ENCODE measurements at places on chromosomes 12 and 14.
A peak's percentile ranks its signal among the peaks of the same experiment; 100 is the strongest.

- no peak for DNase-seq
Observed at GRCh38 chr14:85236296-85236695, 293.6 kb upstream of the FLRT2 start.

- DNase-seq = no peak
Observed at GRCh38 chr12:13177373-13177772, 19.2 kb upstream of the EMP1 start.

DNA sequence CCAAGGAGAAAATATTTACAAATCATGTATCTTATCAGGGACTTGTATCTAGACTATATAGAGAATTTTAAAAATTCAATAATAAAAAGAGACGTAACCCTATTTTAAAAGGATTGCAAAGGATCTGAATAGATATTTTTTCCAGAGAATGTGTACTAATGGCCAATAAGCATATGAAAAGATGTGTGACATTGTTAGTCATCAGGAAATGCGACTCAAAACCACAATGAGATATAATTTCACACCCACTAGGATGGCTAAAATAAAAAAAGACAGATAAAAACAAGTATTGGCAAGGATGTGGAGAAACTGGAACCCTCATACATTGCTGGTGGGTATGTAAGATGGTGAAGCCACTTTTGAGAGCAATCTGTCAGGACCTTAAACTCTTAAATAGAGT is 141.9 kb upstream of the BMP4 start:
- DNase-seq = no peak

DNA sequence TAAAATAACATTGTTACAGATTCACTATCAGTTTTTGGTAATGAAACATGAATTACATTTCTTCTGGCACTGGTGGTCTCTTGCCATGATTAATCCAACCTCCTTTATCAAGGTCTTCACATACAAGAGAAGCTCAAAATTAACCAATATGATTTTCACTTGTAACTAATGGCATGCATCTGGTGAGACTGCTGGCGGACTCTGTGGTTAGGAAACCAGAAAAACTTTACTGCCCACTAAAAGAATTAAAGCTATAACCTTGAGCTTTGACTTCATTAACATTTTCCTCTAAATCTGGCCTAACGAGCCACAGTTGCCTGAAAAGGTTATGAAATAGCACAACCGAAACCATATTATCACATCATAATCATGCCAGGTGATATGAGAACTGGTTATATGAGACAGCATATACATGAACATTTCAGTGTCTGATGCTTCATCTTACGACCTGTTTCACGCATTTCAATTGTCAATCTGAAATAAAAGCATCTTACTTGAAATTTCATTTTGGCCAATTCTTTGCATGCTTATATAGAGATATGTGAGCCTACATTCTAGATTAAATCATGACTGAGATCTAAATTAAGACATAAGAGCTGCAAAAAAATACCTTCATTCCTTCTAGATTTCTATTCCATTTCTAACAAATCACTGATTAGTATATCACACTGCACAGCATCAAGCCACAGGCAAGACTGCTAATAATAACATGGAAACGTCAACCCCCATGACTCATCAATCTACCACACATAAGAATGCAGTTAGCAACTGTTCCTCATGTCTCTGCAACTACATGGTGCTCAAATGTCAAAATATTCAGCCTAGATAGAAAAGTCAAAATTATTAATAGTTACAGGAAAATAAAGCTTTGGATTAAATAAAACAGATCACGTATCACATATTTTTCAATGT is 89.3 kb downstream of the OSBPL8 start:
- no peak for DNase-seq

- DNase-seq = peak; percentile 66
Observed at GRCh38 chr14:105944632-105945610, 418.5 kb downstream of the TMEM121 start.

GRCh38 chr12:15520083-15520482 is 197.8 kb downstream of the PTPRO start:
- DNase-seq = no peak

GRCh38 chr12:32559434-32559833 is 119.7 kb upstream of the DNM1L start:
- DNase-seq = no peak

DNA sequence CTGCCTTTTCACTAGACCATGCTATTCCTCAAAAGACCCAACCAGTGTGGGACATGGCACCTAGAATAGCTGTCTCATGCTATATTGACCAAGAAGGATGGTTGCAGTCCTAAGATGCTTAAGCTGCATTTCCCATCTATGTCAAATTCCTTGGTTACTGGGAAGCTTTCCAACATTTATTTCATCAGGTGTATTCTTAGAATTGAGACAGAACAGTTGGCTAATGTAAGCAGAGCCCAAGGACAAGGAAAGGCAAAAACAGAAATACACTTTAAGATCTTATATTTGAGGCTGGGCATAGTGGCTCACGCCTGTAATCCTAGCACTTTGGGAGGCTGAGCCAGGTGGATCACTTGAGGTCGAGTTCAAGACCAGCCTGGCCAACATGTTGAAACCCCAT is 24.7 kb downstream of the ARG2 start:
- DNase-seq = no peak

- no peak for DNase-seq
Observed at GRCh38 chr14:59711080-59711479, 134.5 kb upstream of the CCDC175 start.

GRCh38 chr12:116799955-116800354 is 61.8 kb downstream of the RNFT2 start:
- no peak for DNase-seq

- no peak for DNase-seq
Observed at GRCh38 chr12:66664076-66664475, 14.8 kb downstream of the GRIP1 start.

DNA sequence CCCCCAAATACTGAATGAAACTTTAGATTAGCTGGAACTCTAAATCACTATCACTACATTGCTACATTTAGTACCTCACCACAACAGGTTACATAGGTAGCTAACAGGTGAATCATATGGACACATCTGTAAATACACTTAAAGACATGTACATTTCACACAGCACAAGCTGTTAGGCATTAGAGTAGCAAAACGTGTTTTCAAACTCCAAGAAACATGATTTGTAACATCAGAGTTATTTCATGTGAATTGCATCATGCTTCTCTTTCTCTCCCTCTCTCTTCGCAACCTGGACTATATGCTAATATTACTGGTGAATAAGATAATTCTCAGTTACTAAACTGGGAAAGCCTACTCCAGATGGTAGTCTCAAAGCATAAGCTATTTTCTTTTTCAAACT is 4.3 kb downstream of the SEL1L start:
- no peak for DNase-seq

DNA sequence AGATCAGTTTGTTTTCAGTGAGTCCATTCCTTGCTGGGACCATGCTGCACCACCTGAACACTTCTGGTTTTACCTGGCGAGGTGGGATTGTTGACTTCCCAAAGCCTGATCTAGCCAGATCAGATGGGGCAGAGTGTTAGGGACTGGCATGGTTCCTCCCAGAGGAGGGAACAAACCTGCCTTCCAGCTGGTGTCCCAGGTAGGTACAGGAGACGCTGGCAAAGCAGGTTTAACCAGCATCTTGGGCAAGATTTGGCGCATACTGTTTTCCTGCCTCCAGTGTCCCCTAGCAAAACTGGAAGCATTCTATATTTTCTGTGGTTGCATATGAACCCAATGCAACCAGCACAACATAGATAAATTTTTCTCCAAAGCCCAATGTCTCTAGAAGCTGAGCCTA is 14.6 kb upstream of the FOS start:
- DNase-seq = no peak

DNA sequence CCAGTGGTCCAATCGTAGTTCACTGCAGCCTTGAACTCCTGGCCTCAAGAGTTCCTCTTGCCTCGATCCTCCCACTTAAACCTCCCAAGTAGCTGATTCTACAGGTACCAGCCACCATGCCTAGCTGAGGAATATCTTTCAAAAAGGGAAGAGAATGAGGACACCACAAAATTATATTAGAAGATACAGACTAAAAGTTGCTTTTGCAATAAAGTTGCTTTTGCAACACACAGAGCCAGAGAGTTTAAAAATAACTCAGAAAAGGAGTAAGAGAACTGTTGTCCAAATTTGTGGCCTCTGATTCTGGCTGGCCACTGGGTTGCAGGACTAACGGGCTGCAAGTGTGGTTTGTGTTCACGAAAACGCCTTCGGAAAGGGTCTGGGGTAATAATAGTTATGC is 19.8 kb downstream of the TMEM253 start:
- DNase-seq = no peak

DNA sequence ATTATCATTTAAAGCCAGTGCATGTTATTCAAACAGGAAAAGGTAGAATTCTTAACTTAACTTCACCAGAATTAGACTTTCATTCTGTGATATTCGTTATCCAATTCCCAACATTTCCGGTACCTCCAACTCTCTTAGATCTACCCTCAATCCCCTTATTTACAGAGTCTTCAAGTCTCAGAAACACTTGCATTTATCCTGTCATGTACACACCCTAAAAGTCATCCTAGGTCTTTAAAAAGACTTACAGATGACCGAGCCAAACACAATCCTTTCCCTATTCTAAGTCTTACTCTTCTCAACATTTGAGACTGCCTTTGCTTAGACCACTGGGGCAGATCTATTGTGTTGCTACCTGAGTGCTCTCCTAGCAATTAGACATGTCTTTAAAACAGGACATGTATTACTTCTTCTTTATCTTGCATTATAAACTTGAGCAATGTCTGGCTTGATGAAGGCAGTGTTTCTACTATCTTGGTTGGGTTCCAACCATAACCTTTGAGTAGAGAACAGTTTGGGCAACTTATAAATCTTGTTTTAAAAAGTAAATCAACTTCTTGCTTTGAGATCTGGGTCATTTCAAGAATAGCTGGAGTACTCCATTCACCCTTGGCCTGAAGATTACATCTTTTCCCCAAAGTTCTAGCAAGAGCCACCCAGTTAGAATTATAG is 140.6 kb upstream of the PLEKHG7 start:
- no peak for DNase-seq

- no peak for DNase-seq
Observed at GRCh38 chr14:72559202-72559601, 334.7 kb downstream of the DPF3 start.

DNA sequence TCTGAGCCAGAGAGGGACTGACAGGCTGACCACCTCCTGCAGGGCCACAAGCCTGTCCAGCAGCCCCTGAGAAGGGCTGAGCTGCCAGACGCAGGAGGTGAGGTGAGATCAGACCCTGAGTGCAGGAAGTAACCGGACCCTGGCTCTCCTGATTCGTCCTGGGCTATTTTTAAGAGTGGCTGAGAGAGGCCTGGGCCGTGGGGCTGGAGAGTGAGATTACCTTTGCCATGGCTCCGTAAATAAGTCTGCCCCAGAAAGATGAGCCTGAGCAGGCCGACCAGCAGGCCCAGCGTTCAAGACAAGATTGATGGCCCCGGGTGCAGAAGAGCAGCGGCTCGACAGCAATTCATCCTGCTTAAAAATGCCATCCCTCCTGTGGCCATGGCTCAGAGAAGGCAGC is 54.2 kb downstream of the SPTB start:
- no peak for DNase-seq

- no peak for DNase-seq
Observed at GRCh38 chr14:70139384-70139783, 49.4 kb downstream of the SLC8A3 start.

DNA sequence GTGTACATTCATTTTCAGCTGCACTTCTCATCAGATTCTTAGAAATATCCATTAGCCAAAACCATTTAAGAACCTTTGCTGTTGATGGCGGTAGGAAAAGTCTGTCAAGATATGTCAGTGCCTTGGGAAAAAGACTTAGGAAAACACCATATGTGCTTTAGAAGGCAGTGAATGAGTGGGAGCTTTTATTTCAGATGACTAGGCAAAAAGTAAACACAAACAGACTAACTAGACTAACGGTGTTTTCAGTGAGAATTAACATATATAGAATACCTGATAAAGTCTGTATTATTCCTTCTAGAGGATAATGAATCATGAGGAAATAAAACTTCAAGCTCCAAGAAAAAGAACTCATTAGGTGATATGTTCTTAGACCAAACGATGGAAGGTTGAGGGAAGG is 418.9 kb downstream of the NAV3 start:
- DNase-seq = no peak

GRCh38 chr14:78319887-78320635 is 149.9 kb downstream of the NRXN3 start:
- DNase-seq = no peak

DNA sequence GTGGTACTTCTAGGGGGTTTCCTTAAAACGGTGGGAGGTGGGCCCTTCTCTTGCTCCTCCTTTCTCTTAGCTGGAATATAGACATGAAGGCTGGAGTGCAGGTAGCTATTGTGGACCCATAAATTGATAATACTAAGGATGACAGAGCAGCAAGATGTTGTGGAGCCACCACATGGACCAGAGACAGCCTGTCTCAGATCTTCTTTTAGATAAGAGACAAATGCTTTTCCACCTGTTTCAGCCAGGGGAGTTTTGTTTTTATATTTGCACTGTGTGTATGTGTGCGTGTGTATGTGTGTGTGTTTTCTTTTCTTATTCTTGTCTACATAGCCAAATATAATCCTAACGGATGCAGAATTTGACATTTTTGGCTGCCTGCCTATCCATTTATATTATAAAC is 62.9 kb upstream of the HIF1A start:
- DNase-seq = no peak

DNA sequence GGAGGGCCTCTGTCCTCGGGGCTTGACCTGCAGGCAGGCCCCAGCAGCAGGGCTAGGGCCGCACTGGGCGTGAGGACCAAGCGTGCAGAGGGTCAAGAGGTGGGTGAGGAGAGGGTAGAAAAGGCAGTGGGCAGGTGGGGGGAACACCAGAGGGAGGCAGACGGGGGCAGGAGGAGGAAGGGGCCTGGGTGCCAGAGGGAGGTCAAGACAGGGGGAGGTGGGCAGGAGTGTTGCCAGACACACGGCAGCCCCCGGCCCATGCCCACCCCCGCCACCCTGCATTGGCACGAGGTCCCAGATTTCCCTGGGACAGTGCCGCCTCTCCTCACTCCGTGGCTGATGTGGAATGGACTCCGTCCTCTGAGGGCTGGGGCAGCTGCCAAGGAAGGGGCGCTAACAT is 8.2 kb downstream of the TMEM121 start:
- DNase-seq = no peak

GRCh38 chr14:89304972-89305703 is 111.9 kb downstream of the FOXN3 start:
- DNase-seq = no peak

GRCh38 chr12:121652767-121653497 is 16.5 kb downstream of the MORN3 start:
- DNase-seq = no peak

- no peak for DNase-seq
Observed at GRCh38 chr12:13023811-13024530, 20.2 kb upstream of the FAM234B start.

DNA sequence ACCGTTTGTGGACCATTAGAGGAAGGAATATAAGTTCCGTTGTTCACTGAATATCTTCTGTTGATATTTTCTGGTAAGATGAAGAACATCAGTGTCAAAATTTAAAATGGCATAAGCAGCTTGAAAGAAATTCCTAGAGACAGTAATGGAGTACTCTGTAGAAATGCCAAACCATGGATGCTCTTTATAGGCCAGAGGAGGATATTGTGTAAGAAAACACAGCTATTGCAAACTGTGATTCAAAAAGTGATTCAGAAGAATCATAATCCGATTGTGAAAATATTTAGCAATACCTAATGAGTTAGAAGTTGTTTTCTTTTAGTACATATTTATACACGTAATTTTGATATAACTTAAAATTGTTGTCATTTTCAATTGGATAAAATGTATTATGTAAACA is 102.8 kb downstream of the SLC16A7 start:
- no peak for DNase-seq

All from stimulated activated CD8-positive, alpha-beta memory T cell treated with anti-CD3 and anti-CD28 coated beads, Interleukin-4, amount 100 ng/mL, for 4 hours (primary cell).